ENCODE measurements at places on chromosomes 2 and 18.

DNA sequence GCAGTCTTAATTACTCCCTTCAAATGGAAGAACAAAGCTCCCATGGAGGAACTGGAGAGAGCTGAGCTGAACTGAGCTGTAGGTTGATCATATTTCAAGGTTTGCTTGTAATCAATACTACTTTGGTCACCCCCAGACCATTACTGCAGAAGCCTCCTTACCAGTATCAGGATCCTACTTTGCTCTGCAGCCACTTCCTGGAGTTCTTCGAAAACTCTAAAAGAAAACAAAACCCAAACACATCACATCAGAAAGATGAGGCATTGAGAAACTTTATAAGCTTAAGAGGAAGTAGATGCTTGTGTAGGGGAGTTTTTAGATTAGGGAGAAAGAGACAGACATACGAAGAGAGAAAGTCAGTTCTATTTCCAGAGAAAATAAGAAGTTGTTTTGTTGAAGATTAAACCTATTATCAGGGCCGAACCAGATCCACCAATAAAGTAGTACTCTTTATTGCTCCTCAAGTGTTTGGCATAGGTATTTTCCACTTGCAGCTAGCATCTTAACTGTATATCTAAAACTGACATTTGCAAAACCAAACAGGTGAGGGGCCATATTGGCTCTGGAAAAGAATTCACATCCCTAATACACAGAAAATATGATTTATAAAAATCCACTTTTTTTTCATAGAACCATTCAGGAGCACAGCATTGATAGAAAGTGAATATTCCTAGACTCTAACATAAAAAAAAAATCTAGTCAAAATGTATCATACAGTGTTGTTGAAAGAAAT is 166.9 kb upstream of the KLF7 start:
- peaks cover 40% of the 10 kb centered on the region for H3K4me1 ChIP-seq
- no peak for DNase-seq
- H3K4me3 ChIP-seq: no peak overlapping the region
- H3K36me3 ChIP-seq: no peaks in the 10 kb centered on the region

GRCh38 chr2:27638709-27639108 is 9.9 kb downstream of the GPN1 start:
- DNase-seq: no peak
- no peaks in the 10 kb centered on the region for H3K4me1 ChIP-seq
- H3K27me3 ChIP-seq: no peaks in the 10 kb centered on the region
- no peak overlapping the region for H3K27ac ChIP-seq
- peaks cover 99% of the 10 kb centered on the region for H3K36me3 ChIP-seq

DNA sequence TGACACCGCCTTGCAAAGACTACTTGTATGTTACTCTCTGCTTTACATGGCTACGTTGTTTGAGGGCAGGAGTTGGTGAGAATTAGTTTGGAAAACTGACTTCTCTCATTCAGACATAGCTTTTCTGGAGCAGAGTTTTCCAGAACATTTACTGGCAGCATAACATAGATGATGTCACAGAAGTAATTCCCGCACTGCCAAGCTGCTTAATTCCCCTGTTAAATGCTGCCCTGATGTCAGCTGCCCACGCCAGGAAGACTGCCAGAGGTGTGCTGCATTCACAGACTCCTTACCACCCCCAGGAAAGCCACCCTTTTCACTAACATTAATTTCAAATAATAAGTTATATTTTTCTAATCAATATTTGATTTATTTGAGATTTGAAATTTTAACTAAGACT is 24.7 kb upstream of the PTPN2 start:
- no peak overlapping the region for H3K27ac ChIP-seq
- DNase-seq: no peak
- H3K4me1 ChIP-seq: peaks cover 3% of the 10 kb centered on the region
- H3K27me3 ChIP-seq: peaks cover 2% of the 10 kb centered on the region
- H3K36me3 ChIP-seq: no peaks in the 10 kb centered on the region

- peaks cover 3% of the 10 kb centered on the region for H3K4me1 ChIP-seq
- no peaks in the 10 kb centered on the region for H3K27me3 ChIP-seq
- peak overlapping the region; percentile 5 for H3K27ac ChIP-seq
- DNase-seq: peak; percentile 12
- H3K36me3 ChIP-seq: no peaks in the 10 kb centered on the region
- H3K4me3 ChIP-seq: no peak overlapping the region
Observed at GRCh38 chr18:65737471-65737955, 13.3 kb upstream of the CDH7 start.

GRCh38 chr18:3666526-3667254 is 216.7 kb downstream of the TGIF1 start:
- no peak overlapping the region for H3K4me3 ChIP-seq
- no peak for DNase-seq
- no peaks in the 10 kb centered on the region for H3K27me3 ChIP-seq
- H3K4me1 ChIP-seq: peaks cover 20% of the 10 kb centered on the region
- no peaks in the 10 kb centered on the region for H3K36me3 ChIP-seq
- H3K27ac ChIP-seq: no peak overlapping the region

GRCh38 chr2:238728330-238729260 is 119.3 kb upstream of the TWIST2 start:
- no peaks in the 10 kb centered on the region for H3K36me3 ChIP-seq
- H3K27ac ChIP-seq: no peak overlapping the region
- H3K4me1 ChIP-seq: no peaks in the 10 kb centered on the region
- H3K27me3 ChIP-seq: peaks cover 1% of the 10 kb centered on the region

GRCh38 chr2:72543497-72544216 is 282.2 kb downstream of the EXOC6B start:
- no peak for DNase-seq
- no peaks in the 10 kb centered on the region for H3K36me3 ChIP-seq
- no peaks in the 10 kb centered on the region for H3K27me3 ChIP-seq
- no peaks in the 10 kb centered on the region for H3K4me1 ChIP-seq

DNA sequence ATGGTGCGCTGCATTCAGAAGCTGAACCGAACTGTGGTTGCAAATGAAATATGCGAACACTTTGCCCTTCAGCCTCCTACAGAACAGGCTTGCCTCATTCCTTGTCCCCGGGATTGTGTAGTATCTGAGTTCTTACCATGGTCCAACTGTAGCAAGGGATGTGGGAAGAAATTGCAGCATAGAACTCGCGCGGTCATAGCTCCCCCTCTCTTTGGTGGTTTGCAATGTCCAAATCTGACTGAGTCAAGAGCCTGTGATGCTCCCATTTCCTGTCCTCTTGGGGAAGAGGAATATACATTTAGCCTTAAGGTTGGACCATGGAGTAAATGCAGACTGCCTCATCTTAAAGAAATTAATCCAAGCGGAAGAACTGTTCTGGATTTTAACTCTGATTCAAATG is 291.4 kb downstream of the THSD7B start:
- no peak overlapping the region for H3K27ac ChIP-seq
- no peak overlapping the region for H3K4me3 ChIP-seq
- H3K36me3 ChIP-seq: no peaks in the 10 kb centered on the region
- H3K27me3 ChIP-seq: no peaks in the 10 kb centered on the region
- no peaks in the 10 kb centered on the region for H3K4me1 ChIP-seq

DNA sequence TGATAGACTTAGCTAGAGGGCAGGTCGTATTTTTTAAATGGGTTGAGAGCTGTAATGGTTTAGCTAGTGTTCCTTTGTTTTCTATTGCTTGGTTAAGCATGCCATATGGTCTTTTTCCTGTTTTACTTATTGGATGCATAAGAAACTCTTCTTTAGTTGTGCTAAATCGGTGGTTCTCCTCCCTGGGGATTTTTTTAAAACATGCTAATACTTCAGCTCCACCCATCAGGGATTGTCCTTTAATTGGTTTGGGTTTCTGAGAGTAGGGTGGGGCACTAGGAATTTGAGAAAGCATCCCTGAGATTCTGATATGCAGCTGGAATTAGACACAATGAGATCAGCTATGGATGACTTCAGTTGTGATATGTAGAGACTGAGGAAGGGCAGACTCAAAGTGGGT is 497.2 kb downstream of the THSD7B start:
- peak; percentile 3 for DNase-seq
- H3K27me3 ChIP-seq: no peaks in the 10 kb centered on the region
- H3K27ac ChIP-seq: no peak overlapping the region

DNA sequence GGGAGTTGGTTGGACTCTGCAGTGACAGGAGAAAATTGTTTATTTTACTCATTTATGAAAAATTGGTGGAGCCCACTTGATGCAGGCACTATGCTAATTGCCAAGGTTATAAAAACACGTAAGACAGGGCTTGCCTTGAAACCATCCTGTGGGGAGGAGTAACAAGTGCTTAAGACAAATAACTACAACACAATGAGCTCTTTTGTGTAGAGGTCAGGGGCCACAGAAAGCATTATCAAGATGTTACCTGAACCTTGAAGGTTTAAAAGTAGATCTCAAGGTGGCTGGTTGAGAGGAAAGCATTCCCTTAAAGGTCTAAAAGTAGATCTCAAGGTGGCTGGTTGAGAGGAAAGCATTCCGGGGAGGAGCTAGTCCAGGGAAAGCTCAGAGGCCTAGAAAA is 381.8 kb upstream of the POU3F3 start:
- H3K36me3 ChIP-seq: no peaks in the 10 kb centered on the region
- H3K4me3 ChIP-seq: no peak overlapping the region
- DNase-seq: no peak
- peaks cover 15% of the 10 kb centered on the region for H3K4me1 ChIP-seq

DNA sequence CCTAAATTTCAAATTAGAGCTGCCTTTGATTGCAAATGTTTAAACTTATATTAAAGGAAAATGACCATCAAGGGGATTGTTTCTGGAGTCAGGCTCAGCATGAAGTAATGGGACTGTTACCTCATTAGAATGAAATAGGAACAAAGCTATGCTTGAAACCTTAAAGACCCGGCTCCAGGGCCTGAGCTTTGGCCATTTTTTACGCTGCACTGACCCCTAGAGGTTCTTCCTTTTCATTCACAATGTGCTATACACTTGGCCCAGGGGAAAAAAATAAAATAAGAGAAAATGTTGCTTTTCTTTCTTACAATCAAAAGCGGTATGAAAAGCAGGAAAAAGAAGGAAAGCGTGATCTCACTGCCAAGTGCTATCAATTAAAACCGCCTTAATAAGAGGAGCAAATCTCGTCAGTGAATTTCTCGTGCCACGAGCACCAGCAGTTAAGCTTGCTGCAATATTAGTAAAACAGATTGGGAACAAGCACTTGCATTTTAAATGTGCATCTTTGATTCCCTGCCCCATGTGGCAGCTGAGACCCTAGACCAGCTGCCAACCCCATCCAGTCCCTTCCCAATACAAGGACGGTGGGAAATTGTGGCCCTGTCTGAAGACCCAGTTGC is 96.6 kb downstream of the MBD2 start:
- peaks cover 4% of the 10 kb centered on the region for H3K4me1 ChIP-seq
- no peak overlapping the region for H3K27ac ChIP-seq
- peak; percentile 54 for DNase-seq
- no peaks in the 10 kb centered on the region for H3K36me3 ChIP-seq
- H3K4me3 ChIP-seq: no peak overlapping the region

DNA sequence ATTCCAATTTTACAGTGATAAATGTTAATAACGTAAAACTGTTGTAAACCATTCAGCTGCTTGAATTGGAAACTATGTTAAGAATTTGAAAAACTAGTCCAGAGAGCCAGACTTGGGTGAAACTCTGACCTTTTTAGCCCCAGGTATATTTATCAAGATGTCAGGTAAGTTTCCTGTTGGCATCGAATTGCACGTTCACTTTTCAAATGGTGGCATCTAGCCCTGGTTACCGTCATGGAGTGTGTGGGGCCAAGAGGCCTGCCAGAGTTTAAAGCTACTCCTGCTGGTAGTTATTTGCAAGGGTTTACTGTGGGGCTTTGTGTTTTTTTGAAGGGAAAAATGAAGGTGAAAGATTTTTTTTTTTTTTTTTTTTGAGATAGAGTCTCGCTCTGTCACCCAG is 109.9 kb downstream of the WDSUB1 start:
- peaks cover 5% of the 10 kb centered on the region for H3K4me1 ChIP-seq
- peaks cover 90% of the 10 kb centered on the region for H3K36me3 ChIP-seq
- H3K27ac ChIP-seq: no peak overlapping the region
- no peaks in the 10 kb centered on the region for H3K27me3 ChIP-seq
- H3K4me3 ChIP-seq: no peak overlapping the region

DNA sequence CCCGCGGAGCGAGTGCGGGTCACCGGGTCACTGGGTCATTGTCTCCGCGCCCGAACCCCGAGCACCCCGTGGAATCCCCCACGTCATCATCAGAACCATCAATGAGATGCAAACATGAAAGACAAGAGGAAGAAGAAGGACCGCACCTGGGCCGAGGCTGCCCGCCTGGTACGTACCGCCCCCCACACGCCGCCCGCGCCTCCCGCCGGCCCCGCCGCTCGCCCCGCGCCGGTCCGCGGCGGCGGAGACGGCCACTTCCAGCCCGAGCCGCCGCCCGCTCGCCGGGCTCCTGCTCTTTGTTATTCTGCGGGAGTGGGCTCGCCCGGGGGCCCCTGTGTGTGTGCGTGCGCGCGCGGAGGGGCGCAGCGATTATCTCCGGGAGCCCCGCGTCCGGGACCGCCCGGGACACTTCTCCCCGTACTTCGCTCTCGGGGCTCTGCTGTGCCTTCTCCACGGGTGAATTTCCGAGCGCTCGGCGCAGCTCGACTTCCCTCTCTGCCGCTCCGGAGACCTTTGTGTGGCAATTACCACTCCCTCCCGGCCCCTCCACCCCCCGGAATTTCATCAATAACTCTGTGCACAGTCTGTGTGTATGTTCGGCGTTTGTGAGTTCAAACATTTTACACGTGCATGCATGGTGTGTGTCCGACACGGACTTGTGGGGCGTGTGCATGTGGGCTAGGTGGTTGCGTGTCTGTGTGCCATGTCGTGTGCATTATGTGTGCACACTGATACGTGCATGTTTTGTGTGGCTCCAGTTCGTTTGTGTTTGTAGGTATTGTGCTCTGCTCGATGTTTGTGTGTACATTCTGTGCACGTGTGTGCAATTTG is 714 bp downstream of the ASXL3 start:
- DNase-seq: peak; percentile 51
- peak overlapping the region; percentile 86 for H3K4me3 ChIP-seq
- no peaks in the 10 kb centered on the region for H3K36me3 ChIP-seq
- peaks cover 25% of the 10 kb centered on the region for H3K4me1 ChIP-seq

DNA sequence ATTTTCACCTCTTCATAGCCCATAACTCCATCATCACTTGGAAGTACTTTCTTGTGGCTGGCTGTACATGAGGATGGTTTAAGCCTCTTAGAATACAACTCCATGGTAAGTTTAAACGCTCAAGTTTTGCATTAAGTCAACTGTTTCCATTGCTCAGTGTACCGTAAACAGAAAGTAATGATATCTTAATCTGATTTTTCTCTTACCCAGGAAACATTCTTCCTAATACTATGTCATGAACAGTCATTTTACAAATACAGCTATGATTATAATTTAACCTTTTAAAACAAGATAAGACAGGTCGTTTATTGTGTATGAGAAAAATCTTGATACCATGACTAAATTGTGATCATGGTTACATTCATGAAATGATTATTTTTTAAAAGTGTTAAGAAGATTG is 11.6 kb upstream of the DYNC2LI1 start:
- no peak for DNase-seq
- no peaks in the 10 kb centered on the region for H3K27me3 ChIP-seq
- H3K4me1 ChIP-seq: no peaks in the 10 kb centered on the region
